ENCODE measurements at places on chromosomes 5 and 9. TPM values are rescaled to one million over a fixed set of nuclear protein-coding genes. Genes with fewer than 3 reads are reported as not detected.

Gene RASGRF2
- total RNA-seq, result 0.82 TPM

Gene MAT2B
- 45.4 TPM for total RNA-seq

Gene SPATA6L
- total RNA-seq, result 1.9 TPM

DNA sequence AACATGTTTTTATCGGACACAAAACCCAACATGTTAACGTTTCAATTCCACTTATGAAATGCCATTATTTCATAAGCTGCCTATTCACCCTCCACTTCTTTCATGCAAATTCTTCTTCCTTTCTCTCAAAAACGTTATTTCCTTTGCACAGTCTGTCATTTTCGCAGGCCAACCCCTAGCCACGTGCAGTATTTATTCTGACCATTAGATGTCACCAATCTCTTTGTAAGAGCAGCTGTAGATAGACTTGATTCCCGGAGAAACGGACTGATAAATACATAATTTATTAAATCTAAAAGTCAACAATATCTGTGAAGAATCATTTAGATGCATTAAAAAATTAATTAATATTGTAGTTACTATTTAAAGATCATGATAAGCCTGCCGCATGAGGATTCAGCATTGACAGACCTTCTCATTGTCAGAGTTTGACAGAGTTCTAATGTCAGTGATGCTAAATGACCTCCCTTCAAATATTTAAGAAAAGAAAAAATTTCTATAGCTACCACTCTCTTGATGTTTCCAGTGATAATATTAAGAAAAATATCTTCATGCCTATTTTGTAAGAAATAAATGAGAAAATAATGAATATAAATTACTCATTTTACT is 933.6 kb downstream of the CDH12 start:
- peak; percentile 64 for DNase-seq

- no peak for DNase-seq
These were observed 39.2 kb downstream of the TTC1 start for GRCh38 chr5:160048131-160048530.

- no peak for DNase-seq
These were observed 638.3 kb downstream of the CCDC171 start for GRCh38 chr9:16191191-16191590.

DNA sequence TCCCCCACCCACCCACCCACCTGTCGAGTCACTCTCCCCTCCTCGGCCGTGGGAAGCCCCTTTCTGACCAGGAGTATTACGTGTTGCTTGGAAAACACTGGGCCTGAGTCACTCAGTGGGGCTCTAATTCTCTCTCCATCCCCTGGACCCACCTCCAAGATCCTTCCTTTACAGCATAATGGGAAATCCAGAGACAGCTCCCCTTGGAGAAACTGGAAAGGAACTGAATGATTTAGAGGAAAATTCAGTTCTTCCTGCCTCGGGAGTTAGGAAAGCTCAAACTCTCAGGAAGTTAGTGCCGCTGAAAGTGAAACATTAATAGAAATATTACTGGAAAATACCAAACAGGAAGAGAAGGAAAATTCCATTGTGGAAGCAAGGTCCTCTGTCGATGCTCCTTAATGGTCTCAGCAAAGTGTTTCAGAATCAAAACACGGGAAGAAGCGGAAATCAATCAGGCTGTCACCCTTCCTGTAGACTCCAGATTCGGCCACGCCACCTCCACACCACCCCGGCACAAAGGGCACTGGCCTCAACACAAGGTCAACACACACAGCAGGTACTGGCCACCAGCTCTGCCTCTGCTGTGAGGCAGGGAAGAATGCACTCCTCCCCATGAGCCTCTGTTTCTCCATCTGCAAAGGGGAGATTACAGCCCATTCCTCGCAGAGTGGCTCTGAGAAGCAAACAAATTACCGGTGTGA is 9.6 kb downstream of the SHB start:
- peak; percentile 42 for DNase-seq

DNA sequence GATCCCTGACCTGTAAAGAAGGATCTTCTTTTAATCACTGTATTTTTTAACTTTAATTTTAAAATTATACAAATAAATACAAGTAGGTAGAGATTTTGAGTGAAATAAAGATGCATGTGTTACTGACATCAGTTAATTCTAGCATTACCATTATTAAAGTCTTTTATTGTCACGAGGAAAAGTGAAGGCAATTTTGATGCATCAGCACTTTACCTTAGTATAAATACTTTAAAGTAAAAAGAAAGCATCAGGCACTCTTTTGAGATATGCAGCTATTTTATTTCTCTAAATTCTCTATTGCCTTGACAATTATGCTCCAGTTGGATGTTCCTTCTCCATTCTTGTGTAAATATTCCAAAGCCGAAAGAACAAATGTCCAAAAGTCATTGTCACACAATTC is 4.6 kb downstream of the HTR1A start:
- no peak for DNase-seq

GRCh38 chr5:151037561-151038411 is 17.4 kb downstream of the GPX3 start:
- DNase-seq, result no peak

DNA sequence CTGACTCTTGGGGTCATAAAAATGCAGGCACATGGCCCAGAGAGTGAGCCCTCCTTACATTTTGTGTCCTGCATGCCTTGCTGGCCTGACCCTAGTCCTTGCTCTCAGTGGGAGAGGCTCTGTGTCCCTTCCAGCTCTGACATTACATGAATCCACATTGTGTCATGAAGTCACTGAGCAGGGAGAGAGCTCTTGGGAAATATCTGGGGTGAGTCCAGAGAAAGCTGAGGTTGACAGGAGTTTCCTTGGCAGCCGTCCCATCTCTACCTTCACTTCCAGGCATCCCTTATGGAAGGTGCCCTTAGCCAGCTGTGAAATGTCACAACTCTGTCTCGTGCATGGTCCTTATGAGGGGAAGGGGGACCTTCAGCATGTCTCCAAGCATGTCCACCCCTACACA is 41.0 kb downstream of the FAT2 start:
- DNase-seq, result no peak
